ENCODE measurements at places on chromosomes 13 and 19.

DNA sequence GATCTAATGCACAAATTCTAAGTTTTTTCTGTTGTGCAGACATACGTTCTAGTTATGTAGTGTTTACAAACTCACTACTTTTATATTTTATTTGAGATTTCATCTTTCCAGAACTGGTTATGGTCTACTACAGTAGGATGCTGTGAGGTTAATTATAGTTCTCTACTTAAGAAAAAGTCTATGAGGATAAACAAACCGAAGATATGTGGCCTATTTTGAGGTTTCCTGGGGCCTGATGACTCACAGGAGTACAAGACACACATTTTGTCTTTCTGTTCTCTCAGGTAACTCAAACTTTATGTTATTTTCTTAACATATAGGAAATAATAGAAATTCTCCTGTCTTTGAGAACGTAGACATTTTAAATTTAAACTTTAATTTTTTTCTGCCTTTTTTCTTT is 45.1 kb downstream of the PCDH20 start:
- no peak for DNase-seq

- DNase-seq = peak; percentile 40
These were observed 1.0 kb downstream of the FNDC3A start for GRCh38 chr13:48976576-48977285.

DNA sequence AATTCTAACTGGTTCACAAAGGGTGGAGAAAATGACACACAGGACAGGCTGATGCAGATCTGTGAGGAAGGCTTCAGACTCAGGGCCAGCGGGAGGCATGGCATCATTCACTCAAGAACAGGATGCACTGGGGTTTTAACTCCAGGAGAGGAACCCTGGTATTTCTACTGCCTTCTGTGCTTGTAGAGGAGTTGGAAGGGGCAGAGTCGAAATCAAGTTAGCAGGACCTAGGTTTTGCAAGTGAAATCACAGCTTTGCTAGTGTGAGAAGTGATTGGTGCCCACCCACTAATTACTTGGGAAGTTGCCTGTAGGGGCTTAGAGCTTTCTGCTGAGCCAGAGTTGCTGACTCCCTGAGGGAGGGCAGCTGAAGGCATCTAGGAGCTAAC is 92.7 kb downstream of the AKAP11 start:
- no peak for DNase-seq

DNA sequence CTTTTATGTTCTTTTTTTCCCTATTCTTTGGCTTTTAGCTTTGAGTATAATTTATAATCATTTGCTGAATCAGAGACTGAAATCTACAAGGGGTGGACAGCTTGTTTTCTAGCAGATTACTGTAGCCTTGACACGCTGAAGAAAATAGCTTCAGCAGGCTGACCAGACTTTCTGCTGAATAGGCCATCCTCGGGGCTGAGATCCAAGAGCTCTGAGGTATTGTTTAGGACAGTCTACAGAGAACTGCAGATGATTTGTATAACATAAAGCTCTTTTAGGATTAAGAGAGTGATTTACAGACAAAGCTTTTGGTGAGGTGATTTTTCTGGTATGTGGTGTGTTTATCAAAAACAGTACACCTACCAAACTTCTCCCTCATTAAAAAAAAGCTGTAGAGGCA is 16.8 kb downstream of the POLR1D start:
- DNase-seq = no peak

- no peak for DNase-seq
These were observed 193.6 kb downstream of the COL4A1 start for GRCh38 chr13:110113284-110113764.

- no peak for DNase-seq
These were observed 373.7 kb downstream of the DNAJC15 start for GRCh38 chr13:43397111-43397510.

GRCh38 chr13:111577956-111578605 is 257.6 kb downstream of the TEX29 start:
- DNase-seq = no peak

- no peak for DNase-seq
These were observed 14.6 kb downstream of the KCTD15 start for GRCh38 chr19:33811246-33811645.

DNA sequence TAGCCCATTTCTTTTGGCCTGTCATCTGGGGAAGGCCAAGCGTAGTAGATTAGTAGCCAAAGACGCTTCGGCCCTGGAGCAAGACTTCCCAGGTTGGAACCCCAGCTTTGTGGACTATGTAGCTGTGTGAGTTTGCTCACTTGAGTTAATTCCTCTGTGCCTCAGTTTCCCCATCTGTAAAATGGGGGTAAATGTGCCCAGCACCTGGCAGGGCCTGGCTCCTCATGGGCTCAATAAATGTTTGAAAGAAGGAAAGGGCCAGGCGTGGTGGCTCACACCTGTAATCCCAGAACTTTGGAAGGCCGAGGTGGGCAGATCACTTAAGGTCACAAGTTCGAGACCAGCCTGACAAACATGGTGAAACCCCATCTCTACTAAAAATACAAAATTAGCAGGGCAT is 14.9 kb upstream of the HNRNPM start:
- DNase-seq = no peak
